ENCODE measurements at places on chromosomes 4 and X.
A peak's percentile ranks its signal among the peaks of the same experiment; 100 is the strongest.

GRCh38 chr4:113838460-113838859, 76.9 kb upstream of the CAMK2D start:
- no peak for DNase-seq

DNA sequence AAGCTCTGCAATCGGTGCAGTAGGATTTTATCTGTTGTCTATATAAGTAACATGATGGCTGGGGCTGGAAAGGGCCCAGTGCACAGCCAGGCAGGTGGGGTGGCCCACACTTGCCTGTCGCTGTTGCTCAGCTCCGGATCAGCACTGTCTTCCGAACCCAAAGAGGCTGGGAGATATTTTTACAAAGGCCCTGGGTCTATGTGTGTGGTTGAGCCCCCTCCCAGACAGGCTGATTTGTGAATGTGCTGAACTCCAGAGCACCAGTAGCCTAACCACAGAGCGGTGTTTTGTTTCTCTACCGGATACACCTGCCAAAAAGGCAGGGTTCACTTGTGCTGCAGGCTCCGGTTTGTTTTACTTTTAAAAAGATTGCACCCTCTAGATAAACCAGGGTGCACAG, 33.5 kb upstream of the CHRNA9 start:
- DNase-seq: no peak

GRCh38 chrX:135557344-135557743, 36.9 kb downstream of the INTS6L start:
- no peak for DNase-seq

GRCh38 chrX:96684339-96685209, at the start of gene DIAPH2:
Gene DIAPH2, plus strand, starts transcription at chrX:96684842.
- peak; percentile 72 for DNase-seq

DNA sequence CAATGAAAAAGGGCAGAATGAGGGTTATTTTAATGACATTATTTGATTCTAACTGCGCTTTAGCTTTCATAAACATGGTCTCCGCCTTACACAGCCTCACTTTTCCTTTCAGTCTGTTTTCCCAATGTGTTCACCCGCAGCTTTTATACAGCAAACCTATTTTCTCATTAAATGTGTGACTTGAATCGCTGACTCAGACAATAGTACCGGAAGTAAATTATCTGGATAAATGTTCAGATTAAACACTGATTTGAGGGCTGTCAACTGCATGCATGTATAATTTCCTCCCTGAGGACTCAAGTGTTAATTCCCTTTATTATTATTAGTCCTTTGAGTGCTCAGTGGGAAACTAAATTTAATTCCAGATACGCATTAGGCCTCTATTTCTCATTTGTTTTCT, 117.3 kb downstream of the FAM133A start:
- DNase-seq: no peak

- DNase-seq: peak; percentile 68
These were observed 942.8 kb downstream of the PCDH7 start for GRCh38 chr4:31662951-31663350.

DNA sequence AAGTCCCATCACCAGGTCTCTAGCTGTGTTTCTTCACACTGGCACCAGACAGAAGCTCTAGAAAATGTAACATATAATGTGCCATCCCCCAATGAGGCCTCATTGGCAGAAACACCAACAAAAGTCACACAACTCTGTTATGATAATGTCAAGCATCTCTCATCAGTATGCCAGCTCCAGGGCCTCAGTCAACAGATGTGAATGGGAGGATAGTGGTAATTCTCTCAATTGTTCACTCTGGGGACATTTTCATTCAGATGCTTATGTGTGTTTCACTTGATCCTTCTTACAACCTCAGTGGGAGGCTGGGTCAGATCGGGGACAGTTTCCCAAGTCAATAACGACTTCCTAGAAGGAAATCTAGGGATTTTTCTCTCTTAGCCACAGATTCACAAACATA, 57.5 kb upstream of the SCOC start:
- no peak for DNase-seq

- DNase-seq: no peak
These were observed 333.6 kb upstream of the F9 start for GRCh38 chrX:139196890-139197289.

DNA sequence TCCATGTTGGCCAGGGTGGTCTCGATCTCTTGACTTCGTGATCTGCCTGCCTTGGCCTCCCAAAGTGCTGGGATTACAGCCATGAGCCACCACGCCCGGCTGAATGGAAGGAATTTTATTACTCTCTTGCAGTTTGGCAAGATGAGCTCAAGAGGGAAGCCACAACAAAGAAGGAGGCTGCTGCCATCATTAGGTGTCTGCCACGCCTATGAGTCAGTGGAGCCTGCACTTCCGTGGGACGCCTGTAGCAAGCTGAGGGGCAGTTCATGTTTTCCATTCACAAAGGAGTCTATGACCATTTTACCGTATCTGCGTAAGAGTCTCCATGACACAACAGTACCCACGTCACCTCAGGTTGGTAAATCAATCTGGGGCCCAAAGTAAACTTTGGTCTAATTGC, 51.2 kb upstream of the CHRNA9 start:
- peak; percentile 28 for DNase-seq

GRCh38 chr4:99383833-99384392, 31.4 kb upstream of the ADH1C start:
- peak; percentile 96 for DNase-seq

GRCh38 chr4:138958519-138958918, 57.1 kb upstream of the NOCT start:
- DNase-seq: no peak

- peak; percentile 71 for DNase-seq
These were observed 4.8 kb upstream of the IGFBP7 start for GRCh38 chr4:57114973-57115372.

DNA sequence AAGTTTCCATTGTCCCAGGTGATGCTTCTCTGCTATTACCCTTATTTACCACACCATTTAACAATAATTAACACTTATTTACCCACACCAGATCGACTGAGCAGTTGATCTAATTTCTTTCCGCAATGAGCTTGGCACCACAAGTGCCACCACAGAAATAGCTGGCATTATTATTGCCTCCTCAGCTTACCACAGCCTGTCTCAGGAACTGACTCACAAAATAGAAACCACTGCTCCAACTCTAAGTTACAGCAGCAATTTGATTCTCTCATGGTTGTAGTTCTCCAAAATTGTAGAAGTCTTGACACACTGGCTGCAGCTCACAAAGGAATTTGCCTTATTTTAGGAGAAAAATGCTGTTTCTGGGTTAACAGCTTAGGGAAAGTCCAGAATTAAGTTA, 22.5 kb downstream of the ZNF721 start:
- no peak for DNase-seq

- DNase-seq: peak; percentile 83
These were observed 19.7 kb upstream of the ACSL1 start for GRCh38 chr4:184845367-184846021.

DNA sequence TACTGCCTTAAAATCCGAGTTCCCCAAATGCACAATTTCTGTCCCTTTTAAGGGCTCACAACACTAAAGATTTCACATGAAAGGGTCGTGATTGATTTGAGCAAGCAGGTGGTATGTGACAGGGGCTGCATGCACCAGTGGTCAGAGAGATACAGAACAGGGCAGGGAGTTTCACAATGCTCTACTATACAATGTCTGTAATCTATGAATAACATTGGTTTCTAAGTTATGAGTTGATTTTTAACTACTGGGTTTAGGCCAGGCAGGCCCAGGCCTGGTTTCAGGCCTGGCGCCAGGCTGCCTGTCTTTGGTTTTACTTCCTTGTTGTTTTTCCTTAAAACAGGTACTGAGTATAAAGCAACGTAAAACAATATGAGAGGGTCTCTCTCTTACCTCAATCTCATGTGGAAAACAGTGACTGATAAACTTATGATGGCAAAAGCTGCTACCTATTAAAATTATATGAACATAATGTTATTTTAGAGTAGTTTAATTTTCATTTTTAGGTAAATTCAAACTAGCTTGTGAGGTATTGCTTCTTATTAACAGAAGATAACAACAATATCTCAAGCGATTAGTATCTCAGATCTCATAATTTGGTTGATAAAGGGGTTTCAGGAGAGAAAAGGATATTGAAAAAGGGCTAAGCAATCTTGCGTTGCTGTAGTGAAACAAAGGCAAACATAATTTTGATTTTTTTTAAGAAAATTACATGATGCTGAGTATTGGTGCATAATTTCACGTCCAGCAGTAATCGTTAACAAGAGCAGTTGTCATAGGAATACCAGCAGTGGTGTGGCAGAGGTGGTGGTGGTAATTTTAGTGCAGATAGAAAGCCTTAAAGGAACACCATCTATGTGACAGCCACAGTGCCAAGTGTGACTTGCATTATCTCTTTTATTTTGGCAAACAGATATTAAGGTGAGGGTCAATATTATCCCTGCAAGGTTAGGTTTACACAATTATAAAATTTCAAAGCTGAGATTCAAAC, 944.4 kb upstream of the GRID2 start:
- DNase-seq: no peak

- DNase-seq: no peak
These were observed 172.7 kb upstream of the FRG1 start for GRCh38 chr4:189767941-189768340.

DNA sequence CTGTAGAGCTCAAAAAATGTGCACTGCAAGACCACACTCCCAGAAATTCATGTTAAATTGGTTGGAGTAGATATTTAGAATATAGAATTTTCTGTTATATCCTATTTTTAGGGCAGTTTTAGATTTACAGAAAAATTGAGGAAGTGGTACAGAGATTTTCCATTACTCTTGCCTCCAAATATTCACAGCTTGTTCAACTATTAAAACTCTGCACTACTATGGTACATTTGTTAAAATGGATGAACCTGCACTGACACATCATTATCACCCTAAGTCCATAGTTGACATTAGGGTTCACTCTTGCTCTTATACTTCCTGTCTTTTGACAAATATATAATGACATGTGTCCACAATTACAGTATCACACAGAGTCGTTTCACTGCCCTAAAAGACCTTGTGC, 1724.5 kb downstream of the C4orf33 start:
- DNase-seq: no peak

GRCh38 chr4:28388471-28388870, 1527.8 kb downstream of the STIM2 start:
- no peak for DNase-seq

DNA sequence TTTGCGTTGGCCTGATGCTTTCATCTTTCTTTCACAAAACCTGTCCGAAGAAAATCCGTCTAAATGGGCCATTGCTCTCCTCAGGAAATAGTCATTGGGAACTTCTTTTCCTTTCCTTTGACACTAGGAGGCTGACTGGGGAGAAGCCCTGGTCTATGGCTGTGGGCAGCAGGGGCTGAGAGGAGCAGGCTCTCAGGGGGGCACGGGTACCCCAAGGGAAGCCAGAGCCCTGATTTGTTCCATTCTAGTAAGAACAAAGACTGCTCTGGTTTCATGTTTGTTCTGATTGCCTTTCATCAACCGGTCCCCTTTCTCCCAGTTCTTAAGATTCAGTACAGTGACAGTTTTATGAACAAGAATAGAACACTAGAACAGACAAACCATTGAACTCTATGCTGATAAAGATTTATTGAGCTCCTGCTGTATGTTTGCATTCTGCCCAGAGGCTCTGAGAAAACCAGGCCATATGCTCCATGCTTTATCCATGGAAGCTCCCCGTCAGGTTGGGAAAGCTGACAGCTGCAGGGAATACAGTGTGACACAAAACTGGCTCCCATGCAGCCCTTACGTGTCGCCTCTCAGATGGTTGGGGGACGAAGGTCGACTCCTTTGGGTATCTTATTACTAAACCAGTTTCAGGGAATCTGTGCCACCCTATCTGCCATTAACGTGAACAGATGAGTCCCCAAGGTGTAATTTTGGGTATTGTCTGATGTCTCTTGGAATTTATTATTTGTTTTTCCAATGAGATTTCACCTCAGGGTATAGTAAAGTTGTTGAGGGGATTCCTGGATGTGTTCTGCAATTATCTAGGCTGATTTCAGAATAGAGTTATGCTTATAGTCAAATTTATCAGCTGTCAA, 72.4 kb upstream of the MSANTD1 start:
- no peak for DNase-seq

- peak; percentile 88 for DNase-seq
These were observed 146.4 kb upstream of the EOLA2 start for GRCh38 chrX:150084496-150085229.

GRCh38 chr4:62771983-62772557, 1571.9 kb downstream of the ADGRL3 start:
- no peak for DNase-seq

- DNase-seq: no peak
These were observed 860 bp downstream of the FAM50A start for GRCh38 chrX:154444755-154445246.

All from fibroblast of upper back skin (primary cell).